Regular cardiac myocyte (primary cell): ENCODE measurements at places on chromosomes 12 and 14. TPM values are rescaled to one million over a fixed set of nuclear protein-coding genes. Genes with fewer than 3 reads are reported as not detected.

Gene P2RX2
- total RNA-seq: not detected in 2 replicates

Gene MAP1LC3B2
- total RNA-seq: 0.28 and 0.58 TPM in 2 replicates

Gene PTPRB
- total RNA-seq: 15.9 and 25.7 TPM in 2 replicates

Gene LYSET
- 7.3 and 11.9 TPM in 2 replicates for total RNA-seq

Gene KRT81
- under 0.01 and 0.96 TPM in 2 replicates for total RNA-seq

Gene NEUROD4
- not detected in 2 replicates for total RNA-seq
